ENCODE measurements at places on chromosomes 11 and 22. TPM values are rescaled to one million over a fixed set of nuclear protein-coding genes. Genes with fewer than 3 reads are reported as not detected.
A peak's percentile ranks its signal among the peaks of the same experiment; 100 is the strongest.

GRCh38 chr11:67372993-67373647 is at the start of gene CLCF1:
Gene CLCF1, minus strand, starts transcription at chr11:67373598. Its CDS starts 59 bp downstream, at chr11:67373539.
- peak; percentile 75 for DNase-seq

DNA sequence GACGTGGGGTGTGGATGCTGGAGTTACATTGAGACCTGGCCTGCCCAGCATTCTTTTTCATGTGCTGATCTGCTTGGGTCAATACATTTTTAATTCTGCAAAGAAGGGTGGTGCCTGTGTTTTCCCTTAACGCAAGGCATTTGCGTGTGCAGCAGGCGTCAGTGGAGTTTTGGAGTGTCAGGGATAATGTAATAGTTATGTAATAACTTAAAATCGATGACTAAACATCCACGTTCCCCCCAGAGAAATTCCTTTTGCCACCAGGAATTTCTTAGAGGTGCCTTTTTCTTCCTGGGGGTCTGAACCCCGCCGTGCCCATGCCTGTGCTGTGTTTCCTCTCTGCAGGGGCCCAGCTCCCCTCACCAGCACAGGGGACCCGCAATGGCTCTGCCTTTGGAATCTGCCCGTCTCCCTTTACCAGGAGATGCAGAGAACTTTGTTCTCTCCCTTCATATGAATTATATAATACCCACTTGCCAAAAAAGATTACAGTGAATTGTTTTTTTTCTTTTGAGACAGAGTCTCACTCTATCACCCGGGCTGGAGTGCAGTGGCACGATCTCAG is 62.6 kb downstream of the TBC1D22A start:
- DNase-seq, result no peak

GRCh38 chr11:12534549-12534948 is 139.7 kb upstream of the TEAD1 start:
- DNase-seq, result no peak

Gene CABP7
- not detected for total RNA-seq

Gene BAIAP2L2
- total RNA-seq, result 0.24 TPM

GRCh38 chr11:12137005-12137690 is 26.8 kb downstream of the MICAL2 start:
- DNase-seq, result peak; percentile 40

Gene DBX1
- total RNA-seq, result not detected

DNA sequence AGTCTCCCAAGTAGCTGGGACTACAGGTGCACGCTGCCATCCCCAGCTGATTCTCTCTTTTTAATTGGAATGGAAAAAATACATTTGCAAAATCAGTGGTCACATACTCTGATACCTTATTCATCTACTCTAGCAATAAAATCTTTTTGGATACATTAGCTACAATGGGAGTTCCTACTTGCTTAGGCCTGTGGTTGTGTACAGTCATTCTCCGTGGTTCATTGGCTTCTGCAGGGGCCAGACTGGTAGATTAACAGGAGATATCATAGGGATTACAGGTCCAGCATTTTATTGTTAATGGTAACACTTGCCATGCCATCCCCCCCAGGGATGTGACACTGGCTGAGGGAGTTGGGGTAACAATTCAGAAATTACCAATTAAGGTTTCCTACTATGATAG is 140.0 kb downstream of the ADAMTS15 start:
- no peak for DNase-seq

DNA sequence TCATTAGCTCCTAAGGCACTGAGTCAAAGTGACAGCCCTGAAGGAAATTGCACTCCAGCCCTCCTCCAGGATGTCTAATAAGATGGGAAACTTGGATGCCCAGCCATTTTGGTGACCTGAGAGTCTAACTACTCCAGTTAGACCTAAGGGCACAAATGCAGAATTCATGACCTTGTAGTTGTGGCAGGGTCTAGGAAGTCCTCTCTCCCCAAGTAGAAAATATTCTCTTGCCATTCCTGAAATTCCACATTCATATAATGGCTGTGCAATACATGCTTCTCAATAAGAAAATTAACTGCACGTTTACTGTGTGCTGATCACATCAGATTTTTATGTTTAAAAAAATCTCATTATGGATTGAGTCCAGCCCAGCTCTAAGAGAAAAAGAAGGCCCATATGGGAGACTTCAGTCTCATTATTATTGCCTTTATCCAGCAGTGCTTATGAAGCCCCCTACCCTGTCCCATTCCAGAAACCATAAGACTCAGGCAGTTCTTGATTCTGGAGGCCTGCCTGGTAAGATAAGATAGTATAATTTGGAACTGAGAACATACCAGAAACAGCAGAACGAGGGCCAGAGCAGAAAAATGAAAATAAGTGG is 133.7 kb upstream of the LDLRAD3 start:
- DNase-seq, result no peak

DNA sequence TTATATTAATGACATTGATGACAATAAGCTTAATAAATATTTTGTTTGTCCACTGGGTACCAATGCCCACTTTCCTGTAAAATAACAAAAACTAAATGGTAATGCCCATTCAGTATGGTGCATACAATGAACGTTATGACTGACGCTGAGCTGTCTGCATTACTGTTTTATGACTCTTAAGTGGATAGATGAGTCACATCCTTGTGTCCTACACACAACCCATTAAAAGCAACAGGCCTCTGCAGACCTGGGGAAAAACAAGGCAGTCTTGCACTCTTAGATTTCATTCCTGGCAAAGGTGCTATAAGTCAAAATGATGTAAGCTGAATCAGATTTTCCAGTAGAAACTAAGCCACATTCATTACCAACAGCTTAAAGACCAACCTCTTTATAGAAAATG is 176.3 kb upstream of the TMEM45B start:
- no peak for DNase-seq

Gene CBLIF
- not detected for total RNA-seq

Gene SESN3
- total RNA-seq, result 4.8 TPM

Gene SCGB2A2
- not detected for total RNA-seq

- DNase-seq, result no peak
Observed at GRCh38 chr11:85627332-85627997, at the start of gene DLG2. Gene DLG2, minus strand, starts transcription at chr11:85627344.

GRCh38 chr22:36238373-36239149 is 766 bp downstream of the APOL2 start:
- no peak for DNase-seq

- DNase-seq, result no peak
Observed at GRCh38 chr11:17019232-17019631, 5.0 kb upstream of the PLEKHA7 start.

Gene TMA7B
- not detected for total RNA-seq

- DNase-seq, result peak; percentile 50
Observed at GRCh38 chr11:48141475-48142122, 75.0 kb upstream of the OR4B1 start.

- no peak for DNase-seq
Observed at GRCh38 chr11:110392056-110392455, 37.7 kb upstream of the FDX1 start.

DNA sequence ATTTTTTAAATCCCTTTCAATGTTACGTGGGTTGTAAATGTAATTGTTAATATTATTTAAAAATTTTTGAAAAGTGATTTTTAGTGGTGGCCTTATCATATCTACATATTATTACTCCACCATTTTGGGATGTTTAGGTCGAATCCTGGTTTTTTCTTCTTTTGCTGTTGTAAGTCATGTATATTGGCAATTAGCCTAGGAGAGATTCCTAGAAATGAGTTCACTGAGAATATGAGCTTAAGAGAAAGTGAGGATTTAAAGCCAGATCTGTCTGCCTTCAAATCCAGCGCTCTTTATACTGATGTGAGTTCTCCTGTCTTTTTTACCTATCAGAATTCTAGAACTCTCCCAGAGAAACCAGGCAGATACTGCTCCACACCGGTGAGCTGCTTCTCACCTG is 56.1 kb downstream of the PTPRJ start:
- no peak for DNase-seq

DNA sequence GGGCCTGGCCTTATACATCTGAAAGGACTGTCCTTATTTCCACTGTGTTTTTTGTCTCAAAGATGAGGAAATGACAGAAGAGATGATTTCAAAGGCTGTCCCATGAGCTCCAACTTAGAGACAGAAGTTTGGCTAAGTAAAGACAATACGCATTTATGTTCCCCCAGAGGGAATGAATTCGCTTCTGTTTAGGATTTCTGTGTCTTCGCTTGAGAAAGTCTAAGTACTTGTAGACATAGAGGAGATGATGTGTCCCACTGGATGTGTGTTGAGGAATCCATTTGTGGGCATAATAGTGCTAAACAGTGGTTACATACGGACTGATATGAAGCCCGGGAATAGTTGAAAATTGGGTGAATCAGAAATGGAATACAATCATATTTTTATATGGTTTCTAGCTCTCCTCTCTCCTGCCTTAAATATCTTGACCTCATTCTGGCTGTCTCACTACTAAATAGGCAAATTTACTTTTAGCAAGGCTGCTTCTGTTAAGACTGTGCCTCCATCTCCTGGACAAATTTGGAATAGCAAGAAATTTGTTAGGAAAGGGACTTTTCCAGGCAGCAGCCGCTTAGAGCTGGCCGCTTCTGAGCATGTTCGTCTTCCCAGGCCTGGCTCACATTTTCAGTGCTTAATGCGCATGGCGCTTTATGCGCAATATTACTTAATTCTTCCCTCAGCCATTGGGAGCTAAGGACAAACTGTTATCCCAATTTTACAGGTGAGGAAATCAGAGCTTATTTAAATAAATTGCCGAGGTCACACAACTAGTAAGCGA is 1.9 kb upstream of the PEX26 start:
- DNase-seq, result peak; percentile 70

GRCh38 chr11:90476442-90477007 is 253.7 kb upstream of the CHORDC1 start:
- DNase-seq, result no peak

Gene SLC5A1
- 215 TPM for total RNA-seq

GRCh38 chr11:134223121-134223520 is 646 bp downstream of the NCAPD3 start:
- DNase-seq, result no peak

DNA sequence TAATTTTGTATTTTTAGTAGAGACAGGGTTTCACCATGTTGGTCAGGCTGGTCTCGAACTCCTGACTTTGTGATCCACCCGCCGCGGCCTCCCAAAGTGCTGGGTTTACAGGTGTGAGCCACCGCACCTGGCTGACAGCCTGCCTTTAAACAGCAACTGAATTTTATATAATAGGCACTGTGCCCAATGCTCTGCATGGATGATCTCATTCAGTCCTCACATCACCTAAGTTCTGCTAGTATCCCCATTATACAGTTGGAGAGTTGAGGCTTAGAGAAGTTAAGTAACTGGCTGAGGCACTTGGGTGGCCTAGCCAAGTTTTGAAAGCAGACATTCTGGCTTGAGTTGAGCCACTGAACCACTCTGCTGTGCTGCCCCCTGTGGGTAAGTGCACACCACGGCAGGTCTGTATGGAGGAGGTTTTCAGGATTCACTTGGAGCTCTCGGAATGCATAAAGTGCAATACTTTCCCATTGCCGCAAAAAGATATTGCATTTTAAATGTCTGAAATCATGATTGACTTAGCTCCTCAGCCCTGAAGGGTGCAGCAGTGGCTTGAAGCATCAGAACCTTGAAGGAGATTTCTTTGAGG is 112.4 kb downstream of the LDLRAD3 start:
- no peak for DNase-seq

GRCh38 chr11:133930053-133930766 is 26.6 kb downstream of the IGSF9B start:
- no peak for DNase-seq

DNA sequence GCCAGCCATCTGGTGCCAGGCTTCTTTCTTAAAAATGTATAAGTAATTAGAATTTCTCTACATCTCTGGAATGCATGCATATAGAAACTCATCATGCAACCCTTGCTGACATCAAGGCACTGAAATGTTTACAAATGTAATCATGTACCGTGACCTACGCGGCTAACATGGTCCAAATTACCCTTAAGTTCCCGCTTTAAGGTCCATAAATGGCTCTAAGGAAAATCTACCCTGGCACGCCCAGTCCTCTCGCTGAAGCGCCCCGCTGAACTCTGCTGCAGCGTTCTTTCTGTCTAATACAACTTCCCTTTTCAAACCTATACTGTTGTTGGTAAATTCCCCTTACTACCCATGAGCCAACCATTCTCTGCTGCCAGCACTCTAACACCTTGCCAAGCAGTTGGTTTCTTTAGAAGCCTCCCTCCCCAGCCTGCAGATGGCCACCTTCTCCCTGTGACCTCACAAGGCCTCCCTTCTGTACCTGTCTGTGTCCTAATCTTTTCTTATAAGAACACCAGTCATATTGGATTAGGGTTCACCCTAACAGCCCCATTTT is 13.5 kb upstream of the HMOX1 start:
- DNase-seq, result no peak

GRCh38 chr11:47572715-47573255 is 6.0 kb downstream of the KBTBD4 start:
- no peak for DNase-seq

- no peak for DNase-seq
Observed at GRCh38 chr11:55607545-55607944, at the start of gene OR4C11. Gene OR4C11, minus strand, starts transcription at chr11:55607645. Its CDS starts 3,272 bp downstream, at chr11:55604373.

DNA sequence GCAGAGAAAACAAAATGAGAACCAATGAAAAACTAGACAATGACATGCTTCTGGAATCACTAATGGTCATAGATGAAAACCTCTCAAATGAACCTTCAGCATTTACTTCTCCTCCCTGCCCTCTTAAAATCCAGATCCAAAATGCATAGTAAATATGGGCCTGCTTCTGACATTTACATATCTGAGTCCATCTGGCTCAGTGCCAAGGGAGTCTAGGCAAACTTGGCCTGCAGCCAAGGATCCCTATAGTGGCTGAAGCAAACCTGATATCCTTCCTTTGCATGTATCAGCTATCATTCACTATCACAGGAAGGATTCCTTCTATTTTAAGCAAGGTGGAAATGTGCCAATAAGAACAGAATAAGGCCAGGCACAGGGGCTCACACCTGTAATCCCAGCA is 104.8 kb downstream of the C11orf58 start:
- no peak for DNase-seq

- DNase-seq, result no peak
Observed at GRCh38 chr11:134662629-134663360, 250.8 kb upstream of the B3GAT1 start.

DNA sequence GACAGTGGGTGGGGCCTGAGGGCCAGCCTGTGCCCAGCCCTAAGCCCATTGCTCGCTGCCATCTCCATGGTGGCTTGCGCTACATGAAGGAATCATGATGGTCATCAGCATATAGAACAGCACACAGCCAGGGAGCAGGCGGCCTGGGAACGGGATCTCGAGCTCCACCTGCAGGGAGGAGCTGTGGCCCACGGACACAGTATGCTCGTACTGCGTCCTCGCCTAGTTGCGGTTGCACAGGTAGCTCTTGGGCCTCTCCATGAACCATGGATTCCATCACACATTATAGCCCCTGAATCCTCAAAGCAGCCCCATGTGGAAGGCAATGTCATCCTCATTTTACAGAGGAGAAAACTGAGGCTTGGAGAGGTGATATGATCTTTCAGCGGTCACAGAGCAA is 15.1 kb downstream of the SEC14L4 start:
- no peak for DNase-seq

- no peak for DNase-seq
Observed at GRCh38 chr22:26570115-26570514, 19.8 kb downstream of the TPST2 start.

Gene HBB
- total RNA-seq, result 121 TPM

Gene OOSP1
- total RNA-seq, result not detected

GRCh38 chr11:15594607-15595006 is 479.9 kb downstream of the INSC start:
- no peak for DNase-seq

GRCh38 chr22:29716814-29717545 is 2.8 kb upstream of the CABP7 start:
- peak; percentile 65 for DNase-seq

Measured in Right ventricle myocardium superior (tissue), 1 donor.